Stimulated activated CD4-positive, alpha-beta T cell treated with anti-CD3 and anti-CD28 coated beads, Interleukin-2, amount 100 ng/mL, for 48 hours (primary cell): ENCODE measurements at places on chromosomes 5 and 9.

DNA sequence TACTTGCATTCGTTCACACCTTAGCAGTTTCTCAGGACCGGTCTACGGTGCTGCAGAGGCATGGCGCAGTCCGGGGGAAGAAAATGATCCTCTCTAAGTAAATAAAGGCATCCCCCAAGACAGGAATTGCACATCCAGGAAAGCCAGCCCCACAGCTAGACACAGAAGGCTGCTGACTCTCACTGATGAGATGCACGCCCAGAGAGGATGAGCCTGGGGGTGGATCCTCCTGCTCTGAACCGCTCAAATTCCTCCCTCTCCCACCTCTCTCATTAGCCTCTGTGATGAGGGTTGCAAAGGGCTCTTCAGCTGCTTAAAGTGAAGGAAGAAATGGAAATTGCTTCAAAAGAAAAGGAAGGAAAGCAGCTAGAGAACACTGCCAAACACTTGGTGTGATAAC is 132.4 kb downstream of the TTLL11 start:
- no peak for DNase-seq

DNA sequence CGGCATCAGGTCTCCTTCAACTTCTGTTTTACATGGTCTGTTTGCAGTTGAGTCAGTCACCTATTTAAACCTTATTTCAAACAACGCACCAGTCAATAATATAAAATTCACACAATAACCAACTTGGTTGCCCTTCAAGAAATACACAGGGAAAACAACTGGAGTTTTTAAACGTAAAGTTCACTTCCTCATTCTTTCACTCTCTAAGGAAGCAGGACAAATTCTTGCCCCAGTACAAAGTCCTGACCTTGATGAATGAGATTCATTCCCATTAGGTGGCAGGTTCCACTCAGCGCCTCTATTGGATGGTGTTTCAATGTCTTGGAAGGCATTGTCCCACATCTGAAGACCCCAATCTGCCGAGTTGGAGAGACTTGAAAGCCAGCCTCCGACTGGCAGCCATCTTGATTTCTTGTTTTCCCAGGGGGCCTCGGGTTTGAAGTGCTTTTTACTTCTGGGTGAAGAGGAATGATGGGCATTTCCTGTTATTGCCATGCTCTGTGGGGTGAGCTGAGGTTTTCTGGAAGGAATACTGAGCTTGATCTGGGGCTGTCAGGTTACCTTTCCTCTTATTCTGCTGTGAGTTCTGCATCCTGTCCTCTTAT is 105.0 kb downstream of the ACER2 start:
- no peak for DNase-seq

DNA sequence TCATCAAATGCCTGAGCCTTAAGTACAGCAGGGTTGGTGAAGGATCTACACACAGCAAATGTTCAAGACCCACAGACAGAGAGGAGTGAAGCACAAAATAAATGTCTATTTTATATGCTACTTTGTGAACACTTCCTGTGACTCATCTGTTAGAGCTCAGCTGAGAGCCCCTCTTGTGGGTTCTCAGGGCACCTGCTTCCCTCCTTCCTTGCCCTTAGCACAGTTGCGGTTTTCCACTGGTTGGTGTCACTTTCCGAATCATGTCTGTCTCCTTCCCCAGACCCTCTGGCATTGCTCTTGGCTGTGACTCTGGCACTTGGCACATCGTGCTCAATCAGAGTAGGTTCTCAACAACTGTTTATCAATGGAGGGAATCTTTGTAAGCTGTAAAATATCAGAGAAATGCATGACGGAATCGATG is 128.5 kb upstream of the STC2 start:
- no peak for DNase-seq

- no peak for DNase-seq
Measured at GRCh38 chr9:135794057-135794335, 92.0 kb downstream of the KCNT1 start.

- no peak for DNase-seq
Measured at GRCh38 chr5:72448368-72448767, 58.8 kb downstream of the ZNF366 start.

DNA sequence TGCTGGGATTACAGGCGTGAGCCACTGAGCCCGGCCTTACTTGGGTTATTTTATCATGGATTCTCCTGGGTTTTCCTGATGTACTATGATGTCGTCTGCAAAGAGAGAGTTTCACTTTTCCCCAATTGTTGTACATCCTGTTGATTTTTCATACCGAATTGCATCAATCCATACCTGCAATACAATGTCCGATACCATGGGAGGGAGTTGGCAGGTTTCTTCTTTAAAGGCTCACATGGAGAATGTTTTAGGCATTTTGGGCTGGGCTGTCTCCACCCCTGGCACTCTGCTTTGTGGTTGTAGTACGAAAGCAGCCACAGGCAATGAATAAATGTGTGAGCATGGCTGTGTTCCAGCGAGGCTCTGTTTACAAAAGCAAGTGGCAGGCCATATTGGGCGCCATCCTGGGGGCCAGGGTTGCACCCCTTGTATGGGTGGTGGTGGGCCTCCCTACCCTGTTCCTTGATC is 35.1 kb upstream of the EXOC3 start:
- no peak for DNase-seq

DNA sequence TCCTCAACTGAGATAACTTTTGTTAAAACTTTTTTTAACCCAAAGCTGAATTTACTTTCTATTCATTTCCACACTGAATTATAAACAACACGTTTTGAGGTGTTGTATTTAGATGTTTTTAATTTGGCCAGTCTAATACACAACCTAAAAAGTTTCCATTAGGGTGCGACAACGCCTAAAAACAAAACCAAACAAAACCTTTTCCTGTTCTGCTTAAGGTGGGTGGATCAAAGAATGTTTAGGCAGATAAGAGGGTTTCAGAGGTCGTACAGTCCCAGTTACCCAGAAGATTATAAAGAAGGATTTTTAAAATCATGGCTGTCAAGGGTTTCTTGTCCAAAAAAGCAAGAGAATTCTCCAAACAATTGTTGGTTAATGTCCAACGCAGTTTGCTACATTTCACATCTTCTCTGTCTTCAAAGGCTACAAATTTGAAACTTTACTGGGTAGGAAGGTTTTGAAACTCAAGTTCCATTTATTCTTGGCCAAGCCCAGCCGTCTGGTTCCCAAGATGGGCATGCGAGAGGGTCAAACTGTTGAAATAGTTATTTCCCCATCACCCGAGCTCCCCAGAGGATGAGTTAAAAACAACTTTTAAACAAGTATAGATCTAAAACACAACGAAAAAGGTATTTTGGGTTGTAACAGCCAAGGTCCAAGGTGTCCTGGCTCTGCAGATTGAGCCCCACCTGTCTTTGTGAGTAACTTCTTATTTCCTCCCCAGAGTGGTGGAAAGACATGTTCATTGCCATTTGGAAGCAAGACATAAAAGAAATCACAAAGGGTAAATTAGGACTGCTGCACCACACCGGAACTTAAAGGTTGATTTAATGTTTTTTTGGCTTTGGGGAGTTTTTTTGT is 122.8 kb upstream of the MAP3K1 start:
- no peak for DNase-seq

DNA sequence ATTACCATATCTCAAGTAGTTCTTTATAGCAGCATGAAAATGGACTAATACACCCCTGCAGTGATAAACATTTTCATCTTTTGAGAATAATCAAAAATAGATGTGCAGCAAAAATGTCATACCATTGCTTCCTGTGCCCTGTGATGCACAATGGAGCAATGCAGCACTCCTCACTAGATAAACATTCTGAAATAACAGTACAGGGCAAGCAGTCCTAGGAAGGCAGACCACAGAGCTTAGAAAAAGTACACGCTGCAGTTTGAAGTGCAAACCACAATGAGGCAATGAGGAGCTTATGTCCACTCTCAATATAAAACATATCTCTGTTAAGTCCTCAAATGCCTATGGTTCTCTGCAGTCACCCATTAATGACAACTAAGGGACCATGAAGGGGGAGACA is 367.6 kb downstream of the PDE4D start:
- no peak for DNase-seq

GRCh38 chr5:32852535-32852934 is 141.4 kb downstream of the NPR3 start:
- no peak for DNase-seq

DNA sequence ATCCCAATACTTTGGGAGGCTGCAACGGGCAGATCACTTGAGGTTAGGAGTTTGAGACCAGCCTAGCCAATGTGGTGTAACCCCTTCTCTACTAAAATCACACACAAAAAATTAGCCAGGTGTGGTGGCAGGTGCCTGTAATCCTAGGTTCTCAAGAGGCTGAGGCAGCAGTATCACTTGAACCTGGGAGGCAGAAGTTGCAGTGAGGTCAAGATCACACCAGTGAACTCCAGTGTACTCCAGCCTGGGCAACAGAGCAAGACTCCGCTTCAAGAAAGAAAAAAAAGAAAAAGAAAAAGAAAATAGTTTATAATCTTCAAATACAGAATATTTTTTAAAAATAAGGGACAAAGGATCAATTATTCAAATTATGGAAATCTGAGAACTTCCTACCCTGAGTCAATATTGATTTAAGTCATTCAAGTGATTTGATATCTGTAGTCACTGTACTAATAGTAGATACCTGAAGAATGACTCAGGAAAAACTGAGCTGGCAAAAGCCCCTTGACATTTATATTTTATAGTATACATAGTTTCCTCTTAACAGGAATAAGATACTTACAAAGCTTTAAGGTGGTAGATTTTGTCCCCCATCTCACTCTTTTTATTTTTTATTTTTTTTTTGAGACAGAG is 61.8 kb downstream of the PTBP3 start:
- DNase-seq = no peak

- no peak for DNase-seq
Measured at GRCh38 chr5:72012906-72013305, 94.4 kb upstream of the MAP1B start.

GRCh38 chr9:124214596-124215367 is 43.0 kb upstream of the NEK6 start:
- DNase-seq = no peak

- DNase-seq = no peak
Measured at GRCh38 chr5:83785176-83785668, 64.6 kb upstream of the HAPLN1 start.

DNA sequence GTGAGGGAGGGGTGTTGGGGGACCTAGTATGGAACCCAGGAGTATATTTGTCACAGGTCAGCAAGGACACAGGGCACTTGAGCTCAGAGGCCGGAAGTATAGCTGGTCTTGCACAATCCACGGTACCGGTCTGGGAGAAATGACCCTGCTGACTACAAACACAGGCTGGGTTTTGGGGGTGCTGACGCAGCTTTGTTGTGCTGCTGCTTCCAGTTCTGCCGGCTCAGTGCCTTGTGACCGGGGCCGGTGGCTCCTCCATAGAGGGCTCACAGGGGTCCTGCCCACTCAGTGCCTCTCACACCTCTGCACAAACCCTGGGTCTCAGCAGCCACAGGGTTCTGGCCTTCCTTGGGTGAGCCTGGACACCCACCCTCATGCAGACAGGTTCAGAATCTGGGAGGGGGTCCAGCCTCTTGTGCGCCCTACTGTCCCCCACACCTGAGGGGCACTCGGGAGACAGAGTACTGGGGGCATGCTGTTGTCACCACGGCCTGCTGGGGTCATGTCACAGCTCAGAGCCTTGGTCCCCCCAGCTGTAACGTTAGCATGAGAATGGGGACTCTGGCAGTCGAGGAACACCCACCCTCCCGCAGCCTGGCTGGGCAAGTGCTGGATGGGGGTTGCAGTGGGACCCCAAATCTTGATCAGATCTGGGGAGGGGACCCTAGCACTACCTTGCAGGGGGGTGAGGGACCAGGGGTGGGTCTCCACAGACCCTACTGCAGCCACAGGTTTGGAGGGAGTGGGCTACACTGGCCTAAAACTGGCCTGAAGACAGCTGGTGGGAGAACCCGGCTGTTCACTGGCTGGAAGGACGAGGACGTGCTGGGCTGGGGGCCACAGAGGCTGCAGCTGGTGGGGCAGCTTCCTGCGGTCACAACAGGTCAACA is 17.7 kb downstream of the NINJ1 start:
- DNase-seq = no peak

- no peak for DNase-seq
Measured at GRCh38 chr9:121851641-121852091, 200.2 kb downstream of the DAB2IP start.

GRCh38 chr5:175718401-175719108 is 60.7 kb downstream of the HRH2 start:
- DNase-seq = peak; percentile 67

- no peak for DNase-seq
Measured at GRCh38 chr9:3980212-3980611, 319.7 kb downstream of the GLIS3 start.

DNA sequence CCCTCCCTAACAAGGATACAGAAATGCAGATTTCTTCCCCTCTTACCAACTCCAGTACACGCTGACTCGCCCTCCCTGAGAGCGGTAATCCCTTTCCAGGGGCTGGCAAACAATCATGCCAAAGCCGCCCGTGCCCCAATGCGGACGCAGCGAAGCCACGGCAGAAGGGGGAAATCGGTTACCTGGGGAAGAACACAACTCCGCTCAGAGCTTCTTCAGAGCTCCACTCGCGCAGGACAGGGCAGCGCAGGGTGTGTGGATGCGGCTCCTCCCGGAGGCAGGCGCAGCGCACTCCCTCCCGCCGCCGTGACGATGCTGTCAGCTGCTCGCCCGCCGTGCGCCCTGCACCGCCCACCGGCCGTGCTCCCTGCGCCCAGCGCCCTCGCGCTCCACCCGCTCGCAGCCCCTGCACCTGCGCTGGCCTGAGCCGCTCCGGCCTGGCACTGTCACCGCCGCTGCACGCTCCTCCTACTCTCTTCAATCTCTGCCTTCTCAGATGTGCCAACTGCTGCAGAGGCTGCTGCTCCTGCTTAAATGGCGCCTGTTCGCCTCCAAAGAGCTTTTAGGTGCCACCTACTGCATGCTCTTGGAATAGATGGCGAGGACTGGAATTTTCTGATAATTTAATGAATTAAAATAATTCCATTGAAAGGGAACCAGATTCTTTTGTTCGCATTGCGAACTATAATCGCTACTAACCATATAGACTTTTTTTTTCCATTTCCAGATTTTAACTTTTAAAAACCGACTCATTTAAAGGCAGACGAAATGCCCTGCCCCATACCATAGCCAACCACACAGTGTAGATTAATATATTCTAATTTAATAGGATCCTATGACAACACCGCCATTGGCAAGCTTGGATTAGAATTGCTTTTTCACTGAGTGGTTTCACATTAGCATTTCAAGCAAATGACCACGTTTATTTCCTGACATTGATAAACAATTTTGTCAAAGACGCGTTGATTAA is at the start of gene DIRAS2:
TSS of gene DIRAS2 (minus strand) at position 255 of the 970 bp plus-strand sequence. CDS start 28,997 bp downstream, outside the sequence.
- peak; percentile 6 for DNase-seq

- no peak for DNase-seq
Measured at GRCh38 chr9:128005923-128006322, 25.1 kb upstream of the EEIG1 start.

DNA sequence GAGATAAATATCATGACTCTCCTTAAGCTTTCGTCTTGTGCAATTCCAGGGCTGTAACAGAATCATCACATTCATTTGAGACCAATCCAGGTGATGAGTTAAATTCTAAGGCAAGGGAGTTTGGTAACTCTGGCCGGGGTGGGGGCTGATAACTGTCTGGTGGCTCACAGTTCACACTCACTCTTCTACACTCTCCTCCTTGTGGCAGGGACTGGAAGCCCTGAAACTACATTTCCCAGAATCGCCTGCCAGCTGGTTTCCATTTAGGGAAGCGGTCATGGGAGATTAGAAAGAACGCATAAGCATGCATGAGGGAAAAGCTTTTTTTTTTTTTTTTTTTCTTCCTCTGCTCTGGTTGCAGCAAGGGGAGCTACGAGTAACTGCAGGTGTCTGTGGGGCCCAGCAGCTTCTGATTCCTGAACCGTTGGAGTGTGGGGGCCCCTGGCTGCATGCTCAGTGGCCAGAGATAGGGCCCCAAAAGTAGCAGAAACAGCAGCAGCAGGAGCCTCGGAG is 154.8 kb upstream of the TBC1D2 start:
- no peak for DNase-seq
